ENCODE measurements at places on chromosomes 5 and 9. TPM values are rescaled to one million over a fixed set of nuclear protein-coding genes. Genes with fewer than 3 reads are reported as not detected.

DNA sequence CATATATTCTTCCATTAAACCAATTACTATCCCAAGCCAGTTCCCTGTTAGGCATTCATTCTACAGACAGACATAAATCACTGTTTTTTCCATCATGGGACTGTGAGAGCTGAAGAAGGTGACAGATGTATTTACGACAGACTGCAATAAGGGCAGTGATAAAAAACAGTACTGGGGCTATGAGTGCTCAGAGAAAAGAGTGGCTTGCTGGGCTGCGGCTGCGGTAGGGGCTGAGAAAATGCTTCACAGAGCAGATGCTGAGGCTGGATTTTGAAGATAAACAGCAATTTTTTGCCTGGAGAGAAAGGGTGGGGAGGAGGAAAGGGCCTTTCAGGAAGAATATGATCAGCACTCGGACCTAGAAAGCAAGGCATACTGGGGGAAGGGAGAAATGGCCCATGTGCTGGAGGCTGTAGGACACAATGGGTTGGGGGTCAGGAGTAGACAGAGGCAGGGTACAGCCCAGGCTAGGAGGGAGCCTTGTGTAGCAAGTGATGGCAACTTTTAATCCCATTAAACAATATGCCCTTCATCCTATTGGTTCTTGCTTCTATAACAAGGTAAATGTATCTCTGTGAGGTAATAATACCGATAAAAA, 279.3 kb downstream of the ASTN2 start:
- no peaks in the 10 kb centered on the region for H3K36me3 ChIP-seq
- no peaks in the 10 kb centered on the region for H3K27me3 ChIP-seq
- no peak for DNase-seq

GRCh38 chr5:74556006-74556405, 84.5 kb downstream of the ENC1 start:
- no peak for DNase-seq
- H3K4me1 ChIP-seq = no peaks in the 10 kb centered on the region
- no peak overlapping the region for H3K27ac ChIP-seq
- no peaks in the 10 kb centered on the region for H3K27me3 ChIP-seq
- no peaks in the 10 kb centered on the region for H3K36me3 ChIP-seq

GRCh38 chr9:127942216-127943010, 4.8 kb upstream of the DPM2 start:
- H3K27me3 ChIP-seq = no peaks in the 10 kb centered on the region
- H3K4me3 ChIP-seq = no peak overlapping the region
- H3K4me1 ChIP-seq = no peaks in the 10 kb centered on the region
- DNase-seq = peak; percentile 84

GRCh38 chr9:16705111-16705604, 165.3 kb downstream of the BNC2 start:
- H3K4me3 ChIP-seq = peak overlapping the region; percentile 78
- H3K36me3 ChIP-seq = no peaks in the 10 kb centered on the region
- no peaks in the 10 kb centered on the region for H3K4me1 ChIP-seq
- no peaks in the 10 kb centered on the region for H3K27me3 ChIP-seq
- peak overlapping the region; percentile 92 for H3K27ac ChIP-seq
- DNase-seq = peak; percentile 96

PCDHA9 gene
- 0.13 TPM for total RNA-seq
